T-helper 1 cell treated with Interleukin-12 subunit alpha and Interleukin-12 subunit beta and Interleukin-4 antibody, amounts not matched to agents 30 ng/mL and 1 ng/mL, for 36 hours (primary cell): ENCODE measurements at places on chromosomes 3 and 15. TPM values are rescaled to one million over a fixed set of nuclear protein-coding genes. Genes with fewer than 3 reads are reported as not detected.

The SYNPR gene
- not detected in 2 replicates for total RNA-seq

The ERICH6 gene
- total RNA-seq, result not detected in 2 replicates

The DPPA4 gene
- not detected in 2 replicates for total RNA-seq

The KCNAB1 gene
- total RNA-seq, result 0.07 and 0.12 TPM in 2 replicates

The CELF6 gene
- total RNA-seq, result 0.98 and 1.1 TPM in 2 replicates

The CACNA2D2 gene
- 1.7 and 1.8 TPM in 2 replicates for total RNA-seq

The FBLN2 gene
- not detected in 2 replicates for total RNA-seq

The MLH1 gene
- total RNA-seq, result 40.9 and 43.2 TPM in 2 replicates

The GOLGA6L2 gene
- not detected in 2 replicates for total RNA-seq

The CIAO2A gene
- total RNA-seq, result 58.7 and 64.2 TPM in 2 replicates

The ADGRG7 gene
- not detected in 2 replicates for total RNA-seq

The CCR8 gene
- 11.3 and 12.8 TPM in 2 replicates for total RNA-seq

The TRIM59 gene
- total RNA-seq, result 45.1 and 47.3 TPM in 2 replicates

The DUOX1 gene
- total RNA-seq, result 0.02 and 0.07 TPM in 2 replicates

The HEXA gene
- total RNA-seq, result 90.3 and 92.7 TPM in 2 replicates

The CATSPER2 gene
- 7.6 and 9.8 TPM in 2 replicates for total RNA-seq

The GOLGA6L9 gene
- total RNA-seq, result 1.1 and 1.3 TPM in 2 replicates

The IL12A gene
- total RNA-seq, result 1.5 and 1.6 TPM in 2 replicates

The PTH1R gene
- total RNA-seq, result not detected in 2 replicates

The RAMAC gene
- total RNA-seq, result 27.4 and 29.7 TPM in 2 replicates

The CTDSPL gene
- total RNA-seq, result 4.5 and 4.6 TPM in 2 replicates

The MUC20 gene
- 7.0 and 9.6 TPM in 2 replicates for total RNA-seq

The ALDH1L1 gene
- not detected in 2 replicates for total RNA-seq
